ENCODE measurements at places on chromosomes 13 and 19.

GRCh38 chr19:48575931-48576622 lies 24.1 kb downstream of the SULT2B1 start:
- ATAC-seq = no peak

GRCh38 chr19:33634361-33635091 lies 12.8 kb downstream of the CHST8 start:
- no peak for ATAC-seq

DNA sequence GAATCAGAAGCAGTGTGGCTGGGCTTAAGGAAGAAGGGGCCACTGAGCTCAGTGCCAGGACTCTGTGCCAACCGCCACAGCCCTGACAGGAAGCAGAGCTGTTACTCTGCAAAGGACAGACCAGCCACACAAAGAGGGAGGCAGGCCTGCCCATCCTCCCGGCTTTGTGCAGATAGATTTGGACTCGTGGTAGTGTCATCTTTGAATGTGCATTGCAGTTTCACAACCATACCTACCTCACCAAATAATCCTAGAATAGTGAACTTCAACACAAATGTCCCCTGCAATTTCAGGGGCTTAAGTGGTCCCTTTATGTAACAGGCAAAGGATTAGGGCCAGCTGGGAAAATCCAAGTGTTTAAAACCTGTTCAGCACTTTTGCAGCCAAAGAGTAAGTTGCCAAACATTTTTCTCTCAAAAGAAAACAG lies 55.1 kb upstream of the CLDN10 start:
- no peak for ATAC-seq

DNA sequence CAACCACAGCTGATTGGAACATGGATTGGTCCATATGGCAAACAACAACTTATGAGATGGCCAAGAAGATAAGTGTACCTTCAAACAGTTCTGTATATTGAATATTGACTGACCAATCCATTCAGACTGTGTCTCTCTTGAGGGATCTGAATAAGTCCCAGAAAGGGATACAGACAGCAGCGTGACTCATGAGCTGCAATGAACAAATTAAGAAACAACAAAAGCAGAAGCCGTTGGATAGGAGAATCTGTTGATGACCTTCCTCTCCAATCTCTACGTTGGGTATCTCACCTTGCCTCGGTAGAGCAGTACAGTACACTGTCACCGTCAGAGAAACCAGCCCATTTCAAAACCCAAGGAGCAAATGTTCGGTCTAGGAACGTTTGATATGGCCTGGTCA lies 21.3 kb downstream of the MBD3L2B start:
- no peak for ATAC-seq

DNA sequence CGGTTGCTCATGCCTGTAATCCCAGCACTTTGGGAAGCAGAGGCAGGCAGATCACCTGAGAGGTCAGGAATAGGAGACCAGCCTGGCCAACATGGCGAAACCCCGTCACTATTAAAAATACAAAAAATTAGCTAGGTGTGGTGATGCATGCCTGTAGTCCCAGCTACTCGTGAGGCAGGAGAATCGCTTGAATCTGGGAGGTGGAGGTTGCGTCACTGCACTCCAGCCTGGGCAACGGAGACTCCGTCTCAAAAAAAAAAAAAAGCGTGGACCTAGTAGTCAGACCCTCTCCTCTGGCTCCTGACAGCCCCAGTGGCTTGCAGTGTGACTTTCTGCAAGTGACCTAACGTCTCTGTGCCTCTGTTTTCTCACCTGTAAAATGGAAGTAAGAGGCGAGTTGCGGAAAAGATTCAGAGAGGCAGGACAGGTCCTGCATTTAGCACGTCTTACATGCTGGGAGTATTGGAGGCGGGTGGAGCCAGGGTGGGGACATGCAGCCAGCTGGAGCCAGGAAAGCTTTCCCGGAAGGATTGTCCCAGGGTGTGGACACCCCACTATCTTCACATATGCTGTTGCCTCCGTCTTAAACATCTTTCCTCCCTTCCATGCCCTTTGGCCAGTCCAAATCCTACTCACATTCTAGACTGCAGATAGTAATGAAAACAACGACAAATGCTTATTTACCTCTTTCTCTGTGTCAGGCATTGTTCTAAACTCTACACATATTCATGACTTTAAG lies 2.9 kb downstream of the TUBB4A start:
- no peak for ATAC-seq

GRCh38 chr13:91767651-91768050 lies 369.2 kb downstream of the GPC5 start:
- ATAC-seq = no peak

- ATAC-seq = peak; percentile 32
Observed at GRCh38 chr19:1324806-1325567, 39.3 kb downstream of the EFNA2 start.

GRCh38 chr13:51550151-51550550 lies 34.1 kb upstream of the WDFY2 start:
- no peak for ATAC-seq

DNA sequence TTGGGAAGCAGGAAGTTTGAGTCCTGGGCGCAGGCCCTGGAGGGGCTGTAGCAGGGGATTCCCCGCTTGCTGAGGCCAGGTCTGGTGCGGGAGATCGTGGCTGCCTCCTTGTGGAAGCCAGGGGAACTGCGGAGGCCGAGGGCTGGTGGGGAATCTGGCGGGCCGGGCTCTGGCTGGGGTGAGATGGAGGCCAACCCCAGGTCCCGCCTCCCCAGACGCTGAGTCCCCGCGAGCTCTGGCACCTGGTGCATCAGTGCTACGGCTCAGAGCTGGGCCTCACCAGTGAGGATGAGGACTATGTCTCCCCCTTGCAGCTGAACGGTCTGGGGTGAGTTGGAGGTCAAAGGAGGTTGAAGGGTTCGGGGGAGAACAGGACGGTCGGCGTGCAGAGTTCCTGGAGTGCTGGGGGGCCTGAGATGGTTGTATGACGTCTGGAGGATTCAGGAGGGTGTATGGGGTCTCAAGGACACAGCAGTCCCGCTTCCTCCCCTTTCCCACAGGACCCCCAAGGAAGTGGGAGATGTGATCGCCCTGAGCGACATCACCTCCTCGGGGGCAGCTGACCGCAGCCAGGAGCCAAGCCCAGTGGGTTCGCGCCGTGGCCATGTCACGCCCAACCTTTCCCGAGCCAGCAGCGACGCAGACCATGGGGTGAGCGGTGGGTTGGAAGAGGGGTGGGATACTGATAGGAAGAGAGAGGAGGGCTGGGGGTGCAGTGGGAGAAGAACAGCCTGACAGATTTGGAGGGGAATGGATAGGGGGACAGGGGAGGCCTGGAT lies 13.1 kb downstream of the GRAMD1A start:
- peak; percentile 70 for ATAC-seq

- peak; percentile 86 for ATAC-seq
Observed at GRCh38 chr13:30744056-30744680, 8.8 kb downstream of the ALOX5AP start.

DNA sequence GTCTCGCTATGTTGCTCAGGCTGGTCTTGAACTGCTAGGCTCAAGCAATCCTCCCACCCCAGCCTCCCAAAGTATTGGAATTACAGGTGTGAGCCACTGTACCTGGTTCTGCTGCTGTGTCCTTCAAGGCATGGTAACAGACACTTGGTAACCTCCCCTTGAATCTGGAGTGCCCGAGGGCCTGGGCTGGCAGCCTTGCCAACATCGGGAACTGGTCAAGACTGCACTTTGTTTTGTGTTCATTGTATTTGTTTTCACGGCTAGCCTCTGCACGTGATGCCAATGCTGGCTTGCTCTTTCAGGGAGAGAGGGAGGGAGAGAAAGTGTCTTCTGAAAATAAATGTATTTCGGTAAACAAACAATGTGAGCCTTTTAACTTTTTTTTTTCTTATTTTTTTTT lies 12.0 kb downstream of the CERS4 start:
- ATAC-seq = no peak

- peak; percentile 96 for ATAC-seq
Observed at GRCh38 chr19:48899781-48900476, at the start of gene NUCB1. Gene NUCB1 (plus strand): TSS chr19:48900312. CDS start chr19:48900797, 485 bp downstream.

DNA sequence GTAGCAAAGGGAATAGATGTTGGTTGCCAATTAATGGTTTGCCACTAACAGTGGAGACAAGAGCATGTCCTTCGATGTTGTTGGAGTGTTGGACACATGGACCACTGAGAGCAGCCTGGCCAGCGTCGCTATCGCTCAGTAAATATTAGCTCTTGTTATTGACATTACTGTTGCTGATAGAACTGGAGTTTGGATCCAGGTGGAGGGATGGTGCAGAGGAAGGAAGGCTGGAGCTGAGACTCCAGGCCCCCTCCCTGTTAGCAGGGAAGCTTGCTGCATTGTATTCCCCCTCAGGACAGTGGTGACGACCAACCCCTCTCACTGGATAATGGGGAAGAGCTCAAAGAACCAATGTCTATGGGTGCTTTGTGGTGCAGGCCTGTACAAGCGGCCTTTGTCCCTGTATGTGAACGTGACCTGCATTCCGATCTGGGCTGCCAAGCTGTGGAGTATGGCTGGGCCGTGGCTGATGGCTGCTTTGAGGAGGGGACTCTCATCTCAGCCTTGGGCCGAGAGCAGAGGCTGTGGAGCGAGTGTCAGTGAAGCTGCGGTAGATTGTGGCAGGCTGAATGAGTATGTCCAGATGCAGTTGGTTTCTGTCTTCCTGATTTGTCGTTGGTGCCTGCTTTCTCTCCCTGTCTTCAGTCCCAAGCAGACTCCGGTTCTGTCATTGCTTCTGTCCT lies 7.0 kb downstream of the CLASRP start:
- ATAC-seq = no peak

DNA sequence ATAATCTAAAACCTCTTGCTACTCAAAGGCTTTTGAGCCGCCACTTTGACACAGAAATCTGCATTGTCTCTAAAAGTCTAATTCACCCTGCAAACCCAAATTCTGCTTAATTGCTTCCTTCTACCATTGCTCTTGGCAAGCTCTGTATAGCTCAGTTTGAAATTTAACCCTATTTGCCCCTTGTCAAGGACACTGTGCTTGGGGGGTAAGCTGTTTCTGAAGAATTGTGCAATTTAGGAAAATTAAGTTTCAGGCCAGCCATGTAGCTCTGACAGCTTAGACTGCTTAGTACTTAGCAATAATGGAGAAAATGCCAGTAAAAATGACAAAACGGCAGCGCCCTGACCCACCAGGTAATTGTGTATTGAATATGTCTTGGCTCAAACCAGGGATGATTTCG lies 282.2 kb downstream of the OLFM4 start:
- no peak for ATAC-seq

- no peak for ATAC-seq
Observed at GRCh38 chr13:32075170-32075851, 43.7 kb downstream of the FRY start.

- no peak for ATAC-seq
Observed at GRCh38 chr13:74706801-74707200, 572.6 kb upstream of the KLF12 start.

DNA sequence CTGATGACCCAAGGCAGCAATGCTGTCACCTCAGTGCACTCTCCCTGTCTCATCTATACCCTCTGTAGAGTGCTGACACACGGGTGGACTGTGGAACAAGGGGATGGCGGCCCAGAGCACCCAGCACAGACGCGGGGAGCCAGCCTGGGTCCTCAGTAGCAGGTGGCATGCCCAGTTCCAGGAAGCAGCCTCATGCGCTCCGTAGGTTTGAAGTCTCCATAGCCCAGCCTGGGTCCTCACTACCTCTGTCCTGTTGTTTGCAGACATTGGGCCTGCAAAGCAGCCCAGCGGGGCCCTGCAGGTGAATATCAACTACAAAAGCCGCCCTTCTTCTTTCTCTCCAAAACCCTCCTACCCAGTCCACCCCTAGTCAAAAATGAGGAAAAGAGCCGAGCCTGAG lies 5.0 kb upstream of the SLC7A9 start:
- ATAC-seq = no peak

- no peak for ATAC-seq
Observed at GRCh38 chr19:29922972-29923371, 19.1 kb upstream of the URI1 start.

GRCh38 chr13:113162783-113163685 lies 4.6 kb downstream of the PROZ start:
- ATAC-seq = peak; percentile 36

DNA sequence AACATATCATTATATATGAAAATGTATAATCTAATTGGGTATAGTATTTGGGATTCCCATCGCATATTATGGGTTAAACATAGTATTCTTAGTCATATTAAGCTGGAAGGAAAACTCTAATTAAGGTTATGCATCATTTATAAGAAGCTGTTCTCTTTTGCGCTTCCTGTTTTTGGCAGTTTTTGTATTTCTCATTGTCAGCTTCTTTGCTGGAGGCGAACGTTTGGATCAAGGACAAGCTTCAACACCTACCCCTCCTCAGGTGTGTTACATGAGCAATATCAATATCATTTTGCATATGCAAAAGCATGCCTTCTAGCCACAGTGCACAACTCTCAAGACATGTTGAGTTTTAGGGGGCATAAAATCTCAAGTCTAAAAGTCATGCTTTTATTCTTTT lies 439.8 kb downstream of the TDRD3 start:
- ATAC-seq = no peak

DNA sequence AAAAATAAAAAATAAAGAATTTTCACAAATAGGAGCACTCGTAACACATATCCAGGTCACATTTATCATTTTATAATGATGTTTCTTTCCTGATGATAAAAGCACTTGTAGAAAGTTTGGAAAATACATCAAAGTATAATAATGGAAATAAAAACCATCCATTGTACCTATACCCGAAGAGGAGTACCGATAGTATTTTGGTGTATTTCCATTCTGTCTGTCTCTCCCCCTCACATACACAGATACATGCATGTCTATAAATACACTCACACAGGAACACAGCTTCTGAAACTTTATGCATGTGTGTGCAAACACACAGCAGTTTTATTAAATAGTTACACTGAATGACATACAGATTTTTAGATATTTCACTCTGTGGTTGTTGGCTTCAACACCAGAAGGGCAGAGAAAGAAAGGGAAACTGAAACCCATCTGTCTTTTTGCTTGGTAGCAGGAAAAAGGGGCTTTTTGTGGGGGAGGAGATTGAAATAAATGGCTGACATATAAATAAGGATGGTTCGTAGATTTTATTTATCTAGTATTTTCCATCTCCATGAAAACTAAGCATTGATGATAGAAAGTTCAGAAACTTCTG lies 114.8 kb downstream of the LRCH1 start:
- ATAC-seq = peak; percentile 87

GRCh38 chr19:33705860-33706259 lies 84.1 kb downstream of the CHST8 start:
- ATAC-seq = no peak

- no peak for ATAC-seq
Observed at GRCh38 chr19:38691938-38692457, 44.5 kb downstream of the ACTN4 start.

DNA sequence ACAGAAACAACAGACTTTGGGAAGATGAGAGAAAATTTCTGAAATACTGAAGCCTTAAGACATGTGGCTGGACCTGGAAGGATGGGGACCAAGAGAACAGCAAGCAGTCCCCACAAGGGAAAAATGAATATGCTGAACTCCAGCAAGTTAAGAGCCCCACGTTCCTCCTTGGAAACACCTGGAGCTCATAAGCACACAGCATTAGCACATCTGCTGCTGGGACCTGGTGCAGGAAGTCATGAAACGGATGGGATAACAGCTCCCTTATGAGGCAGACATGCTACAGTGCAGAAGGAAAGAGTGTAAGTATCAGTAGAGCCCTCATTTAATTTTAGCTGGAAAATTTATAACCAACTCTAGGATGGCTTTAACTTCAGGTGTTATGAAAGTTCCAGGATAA lies 67.3 kb downstream of the SLC15A1 start:
- ATAC-seq = no peak
